ENCODE measurements at places on chromosomes 2 and 18.
A peak's percentile ranks its signal among the peaks of the same experiment; 100 is the strongest.

GRCh38 chr2:155830817-155831579 lies 501.5 kb downstream of the NR4A2 start:
- no peak for ATAC-seq

GRCh38 chr2:113117541-113118262 lies 9.7 kb upstream of the IL1RN start:
- ATAC-seq: peak; percentile 96

DNA sequence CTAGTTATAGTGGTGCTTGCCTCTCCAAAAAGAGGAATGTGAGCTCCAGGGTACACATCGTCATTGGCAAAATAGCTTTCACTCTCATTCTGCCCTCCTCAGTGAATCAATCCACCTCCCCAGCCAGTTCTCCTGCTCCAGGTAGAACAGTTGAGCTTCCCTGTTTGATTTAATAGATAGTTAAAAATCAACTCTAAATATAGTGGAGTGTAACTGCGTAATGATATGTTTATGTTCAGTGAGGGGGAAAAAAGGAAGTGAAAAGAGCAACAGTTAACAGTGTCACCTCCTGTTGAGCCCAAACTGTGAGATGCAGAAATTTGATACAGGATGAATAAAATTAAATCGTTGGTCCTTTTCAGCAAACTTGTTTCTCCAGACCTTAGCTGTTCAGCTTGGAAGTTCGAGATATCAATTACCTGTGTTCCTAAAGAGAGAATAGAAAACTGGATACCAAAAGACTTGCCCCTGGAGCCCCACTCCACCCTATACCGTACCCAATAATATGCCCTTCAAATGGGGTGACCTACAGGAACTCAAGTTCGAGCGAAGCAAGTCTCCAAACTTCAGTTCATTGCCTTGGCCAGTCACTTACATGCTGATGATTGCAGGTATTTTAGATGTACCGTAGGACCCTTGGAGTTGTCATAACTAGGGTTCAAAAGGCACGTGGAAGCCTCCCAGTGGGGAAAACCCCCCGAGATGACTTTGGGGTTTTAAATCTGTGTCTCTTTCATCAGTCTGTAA lies 708.4 kb downstream of the RNF144A start:
- ATAC-seq: no peak

GRCh38 chr2:74048843-74049519 lies 64.3 kb downstream of the TET3 start:
- no peak for ATAC-seq

DNA sequence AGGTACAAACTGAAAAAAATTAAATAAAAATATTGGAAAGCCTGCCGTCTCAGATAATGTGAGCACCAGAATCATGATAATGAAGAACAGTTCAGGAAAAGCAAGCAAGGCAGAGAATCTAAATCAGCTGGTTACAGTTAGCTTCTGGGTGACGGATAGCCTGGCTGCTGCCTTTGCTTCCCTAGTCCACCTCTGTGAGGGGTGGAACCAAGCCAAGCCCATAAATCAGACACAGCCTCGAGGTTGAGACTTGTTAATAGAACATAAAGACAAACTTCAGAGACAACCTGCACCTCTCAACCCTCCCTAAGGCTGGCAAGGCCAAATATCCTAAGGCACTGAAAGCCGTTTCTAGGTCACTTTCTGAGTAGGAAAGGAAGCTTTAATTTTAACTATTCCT lies 334.7 kb upstream of the SLC39A10 start:
- no peak for ATAC-seq
